Mesothelial cell of epicardium (in vitro differentiated cells): ENCODE measurements at places on chromosomes 12 and 14.

GRCh38 chr14:48289701-48290100, 614.3 kb upstream of the MDGA2 start:
- DNase-seq: no peak

- DNase-seq: no peak
These were observed 34.6 kb upstream of the NT5DC3 start for GRCh38 chr12:103875666-103876065.

DNA sequence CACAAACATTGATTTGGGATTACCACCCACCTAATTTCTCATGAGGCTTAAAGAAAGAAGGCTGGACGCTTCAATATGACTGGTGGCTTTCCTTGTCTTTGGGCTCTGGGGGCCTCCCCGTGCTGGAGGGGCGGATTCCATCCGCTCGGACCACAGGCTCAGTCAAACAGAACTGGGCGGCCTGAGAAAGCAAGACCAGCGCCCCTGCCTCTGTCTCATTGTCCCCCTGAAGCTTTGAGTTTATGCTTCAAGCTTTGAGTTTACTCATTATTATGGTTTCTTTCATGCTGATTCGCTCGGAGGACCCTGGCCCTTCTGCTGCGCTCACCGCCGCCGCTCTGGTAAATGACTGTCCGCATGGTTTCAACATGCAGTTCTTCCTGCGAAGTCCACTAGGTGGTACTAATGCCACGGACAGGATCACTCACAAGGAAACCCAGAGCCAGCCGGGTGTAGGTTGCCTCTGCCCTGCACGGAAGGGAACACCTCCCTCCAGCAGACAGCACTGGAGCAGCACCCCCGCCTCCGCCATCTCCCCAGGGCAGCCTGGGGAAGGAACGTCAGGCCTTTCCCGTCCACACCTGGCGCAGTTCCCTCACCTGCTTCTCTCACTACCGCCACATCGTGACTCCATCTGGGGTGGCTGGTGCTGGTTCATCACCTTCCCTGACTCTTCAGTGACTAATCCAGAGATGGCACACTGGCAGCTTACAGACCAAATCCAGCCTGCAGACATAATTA, 13.2 kb upstream of the TIGAR start:
- peak; percentile 77 for DNase-seq

- DNase-seq: no peak
These were observed 11.6 kb upstream of the SYNDIG1L start for GRCh38 chr14:74437496-74438053.

DNA sequence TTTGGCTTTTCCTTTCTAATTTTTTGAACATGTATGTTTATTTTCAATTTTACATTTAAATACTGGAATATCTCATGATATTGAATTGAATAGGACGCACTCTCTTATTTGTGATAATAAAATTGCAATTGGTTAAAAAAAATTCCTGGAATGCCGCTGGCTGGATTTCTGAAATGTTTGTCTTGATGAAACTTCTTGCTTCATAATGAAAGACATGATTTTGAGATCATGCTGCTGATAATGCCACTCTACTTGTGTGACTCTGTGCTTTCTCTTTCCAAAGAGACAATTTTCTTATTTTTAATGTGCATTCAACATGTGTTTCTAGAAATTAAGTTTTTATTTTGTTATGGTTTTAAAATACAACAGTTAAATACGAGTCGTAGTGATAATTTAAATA, 465.7 kb upstream of the FAR2 start:
- DNase-seq: no peak

- no peak for DNase-seq
These were observed 113.0 kb downstream of the TMEM30B start for GRCh38 chr14:61168141-61168540.
